A549 treated with AZD2906 at 1 μM for 4 hours (cell line): ENCODE measurements at places on chromosomes 2 and 18. TPM values are rescaled to one million over a fixed set of nuclear protein-coding genes. Genes with fewer than 3 reads are reported as not detected.

Gene NT5C1B
- total RNA-seq: not detected in 5 replicates

Gene LYPD1
- 13.7 to 20.5 TPM (median 15.7 TPM) in 5 replicates for total RNA-seq

Gene B3GNT7
- 1.8 to 2.4 TPM (median 2.2 TPM) in 5 replicates for total RNA-seq

Gene PTH2R
- not detected in 5 replicates for total RNA-seq

Gene SERPINB13
- total RNA-seq: not detected in 5 replicates

Gene CXCR2
- 0.05 TPM in 1 of 5 replicates, not detected in the others for total RNA-seq

Gene MC5R
- total RNA-seq: 0.03 to 0.06 TPM (median 0.05 TPM) in 3 of 5 replicates, not detected in the others

Gene KLHL14
- total RNA-seq: not detected in 5 replicates

Gene UGT1A3
- total RNA-seq: 0.05 to 0.09 TPM (median 0.07 TPM) in 4 of 5 replicates, not detected in the other

Gene NEURL3
- 0.41 to 0.89 TPM (median 0.83 TPM) in 5 replicates for total RNA-seq

Gene ACP1
- 180 to 235 TPM (median 188 TPM) in 5 replicates for total RNA-seq

Gene CKAP2L
- total RNA-seq: 11.8 to 19.1 TPM (median 13.9 TPM) in 5 replicates

Gene NPHP1
- 6.7 to 7.2 TPM (median 6.9 TPM) in 5 replicates for total RNA-seq

Gene C2orf80
- total RNA-seq: not detected in 5 replicates

Gene ACTG2
- total RNA-seq: 0.26 to 0.40 TPM (median 0.31 TPM) in 5 replicates

Gene DTNA
- total RNA-seq: 0.05 to 0.35 TPM (median 0.14 TPM) in 5 replicates

Gene MRPL30
- 29.9 to 59.1 TPM (median 30.5 TPM) in 5 replicates for total RNA-seq

Gene TEKT4
- total RNA-seq: not detected in 5 replicates

Gene CNGA3
- total RNA-seq: 0.02 to 0.11 TPM (median 0.03 TPM) in 4 of 5 replicates, not detected in the other

Gene SH3RF3
- total RNA-seq: 0.47 to 0.71 TPM (median 0.66 TPM) in 5 replicates

Gene SCN7A
- total RNA-seq: not detected in 5 replicates

Gene MRO
- 0.08 to 0.36 TPM (median 0.26 TPM) in 5 replicates for total RNA-seq

Gene NLRC4
- total RNA-seq: 0.03 to 0.11 TPM (median 0.05 TPM) in 5 replicates

Gene DOK6
- total RNA-seq: not detected in 5 replicates

Gene ST6GAL2
- 9.5 to 16.9 TPM (median 13.1 TPM) in 5 replicates for total RNA-seq

Gene SATB2
- total RNA-seq: 2.7 to 3.2 TPM (median 3.0 TPM) in 5 replicates

Gene DNER
- 10.0 to 13.7 TPM (median 11.8 TPM) in 5 replicates for total RNA-seq

Gene TDRD15
- not detected in 5 replicates for total RNA-seq

Gene GAL3ST2
- total RNA-seq: 0.11 to 0.37 TPM (median 0.25 TPM) in 5 replicates

Gene PROKR1
- 0.01 TPM in 1 of 5 replicates, not detected in the others for total RNA-seq

Gene ADI1
- 47.6 to 61.4 TPM (median 56.1 TPM) in 5 replicates for total RNA-seq

Gene HJURP
- total RNA-seq: 48.3 to 54.8 TPM (median 50.4 TPM) in 5 replicates

Gene LONRF2
- total RNA-seq: 1.7 to 2.4 TPM (median 2.0 TPM) in 5 replicates

Gene POTEI
- total RNA-seq: 0.01 TPM in 1 of 5 replicates, not detected in the others

Gene IL36B
- 0.11 to 0.14 TPM in 2 of 5 replicates, not detected in the others for total RNA-seq

Gene SPATA3
- total RNA-seq: not detected in 5 replicates

Gene FBXO36
- 0.93 to 1.7 TPM (median 1.3 TPM) in 5 replicates for total RNA-seq

Gene KCNG2
- 0.06 TPM in 2 of 5 replicates, not detected in the others for total RNA-seq

Gene NEU2
- total RNA-seq: not detected in 5 replicates

Gene RNU2-63P
- total RNA-seq: 1.4 TPM in 1 of 5 replicates, not detected in the others

Gene WDR54
- 76.9 to 92.7 TPM (median 91.5 TPM) in 5 replicates for total RNA-seq

Gene GREB1
- 2.3 to 4.1 TPM (median 3.5 TPM) in 5 replicates for total RNA-seq

Gene CXCR1
- total RNA-seq: not detected in 5 replicates

Gene FSHR
- not detected in 5 replicates for total RNA-seq

Gene OXER1
- not detected in 5 replicates for total RNA-seq

Gene DLGAP1
- 0.01 to 0.06 TPM in 2 of 5 replicates, not detected in the others for total RNA-seq

Gene PRKAG3
- not detected in 5 replicates for total RNA-seq

Gene RAX
- total RNA-seq: 0.01 TPM in 1 of 5 replicates, not detected in the others
